ENCODE measurements at places on chromosomes 12 and 14.

DNA sequence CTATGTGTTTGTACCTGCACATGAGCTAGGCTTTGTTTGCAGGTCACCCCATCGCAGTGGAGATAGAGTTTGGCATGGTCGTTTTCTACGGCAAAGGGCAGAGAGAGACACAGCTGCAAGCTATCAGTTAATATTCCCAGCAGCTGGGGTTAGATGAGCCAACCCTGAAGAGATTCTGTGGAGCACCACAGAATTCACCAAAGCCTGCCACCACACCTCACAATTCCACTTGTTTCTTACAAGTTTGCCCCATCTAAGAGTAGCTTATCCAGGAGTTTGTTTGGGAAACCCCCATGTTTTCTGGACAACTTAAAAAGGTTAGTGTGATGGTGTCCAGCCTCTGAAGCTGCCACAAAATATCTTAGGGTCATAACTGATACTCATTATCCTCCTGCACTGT, 20.0 kb upstream of the HIF1A start:
- DNase-seq, result no peak

GRCh38 chr14:49173765-49174373, 412.3 kb downstream of the RPS29 start:
- DNase-seq, result no peak

DNA sequence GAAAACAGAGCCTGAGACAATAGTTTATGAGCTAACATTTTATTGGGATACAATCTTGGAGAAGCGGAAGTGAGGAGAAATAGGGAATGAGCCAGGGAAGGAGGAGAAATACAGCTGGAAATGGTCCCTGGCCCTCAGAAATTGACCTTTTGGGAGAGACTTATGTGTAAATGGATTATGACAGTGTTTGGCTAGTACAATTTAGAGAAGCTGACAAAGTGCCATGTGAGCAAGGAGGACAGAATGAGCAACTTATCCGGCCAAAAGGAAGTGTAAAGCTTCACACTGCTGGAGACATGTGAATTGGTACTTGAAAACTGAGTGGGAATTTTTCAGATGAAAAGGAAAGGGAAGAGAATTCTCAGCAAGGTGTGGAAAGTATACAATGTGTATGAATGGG, 2.9 kb downstream of the GLIPR1 start:
- no peak for DNase-seq

- DNase-seq, result no peak
Observed at GRCh38 chr12:29306682-29307081, 74.3 kb downstream of the ERGIC2 start.

GRCh38 chr14:95258754-95259593, 60.7 kb downstream of the CLMN start:
- no peak for DNase-seq

- no peak for DNase-seq
Observed at GRCh38 chr14:57382283-57382682, 8.1 kb upstream of the NAA30 start.

DNA sequence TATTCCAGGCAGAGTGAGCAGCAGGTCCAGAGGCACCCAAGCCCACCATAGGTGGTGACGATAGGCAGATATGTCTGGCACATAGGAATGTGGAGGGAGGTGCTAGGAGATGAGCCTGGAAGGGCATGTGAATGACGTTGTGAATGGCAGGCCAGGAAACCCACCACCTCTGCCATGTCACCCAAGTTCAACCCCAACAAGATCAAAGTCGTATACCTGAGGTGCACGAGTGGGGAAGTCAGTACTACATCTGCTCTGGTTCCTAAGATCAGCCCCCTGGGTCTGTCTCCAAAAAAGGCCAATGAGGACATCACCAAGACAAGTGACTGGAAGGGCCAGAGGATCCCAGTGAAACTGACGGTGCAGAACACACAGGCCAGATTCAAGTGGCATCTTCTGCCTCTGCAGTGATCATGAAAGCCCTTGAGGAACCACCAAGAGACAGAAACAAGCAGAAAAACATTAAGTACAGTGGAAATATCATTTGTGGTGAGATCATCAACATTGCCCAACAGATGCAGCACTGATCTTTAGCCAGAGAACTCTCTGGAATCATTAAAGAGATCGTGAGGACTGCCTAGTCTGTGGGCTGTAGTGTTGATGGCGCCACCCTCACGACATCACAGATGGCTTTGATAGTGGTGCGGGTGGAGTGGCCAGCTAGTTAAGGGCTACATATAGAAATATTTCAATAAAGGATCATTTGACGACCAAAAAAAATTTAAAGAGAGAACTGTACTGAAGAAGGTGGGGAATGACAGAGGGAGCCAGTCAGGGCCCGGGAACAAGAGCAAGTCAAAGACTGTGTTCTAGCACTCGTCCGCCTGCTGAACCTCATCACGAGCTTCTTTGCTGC, 99.7 kb downstream of the ZFP36L1 start:
- no peak for DNase-seq

Data from stimulated activated CD8-positive, alpha-beta memory T cell treated with anti-CD3 and anti-CD28 coated beads, Interleukin-2, amount 100 ng/mL, for 1 hour (primary cell).